T1000 (cell line): ENCODE measurements at places on chromosomes 16 and 17.

- DNase-seq = peak; percentile 72
Measured at GRCh38 chr17:64326420-64327054, 63.5 kb upstream of the TEX2 start.

DNA sequence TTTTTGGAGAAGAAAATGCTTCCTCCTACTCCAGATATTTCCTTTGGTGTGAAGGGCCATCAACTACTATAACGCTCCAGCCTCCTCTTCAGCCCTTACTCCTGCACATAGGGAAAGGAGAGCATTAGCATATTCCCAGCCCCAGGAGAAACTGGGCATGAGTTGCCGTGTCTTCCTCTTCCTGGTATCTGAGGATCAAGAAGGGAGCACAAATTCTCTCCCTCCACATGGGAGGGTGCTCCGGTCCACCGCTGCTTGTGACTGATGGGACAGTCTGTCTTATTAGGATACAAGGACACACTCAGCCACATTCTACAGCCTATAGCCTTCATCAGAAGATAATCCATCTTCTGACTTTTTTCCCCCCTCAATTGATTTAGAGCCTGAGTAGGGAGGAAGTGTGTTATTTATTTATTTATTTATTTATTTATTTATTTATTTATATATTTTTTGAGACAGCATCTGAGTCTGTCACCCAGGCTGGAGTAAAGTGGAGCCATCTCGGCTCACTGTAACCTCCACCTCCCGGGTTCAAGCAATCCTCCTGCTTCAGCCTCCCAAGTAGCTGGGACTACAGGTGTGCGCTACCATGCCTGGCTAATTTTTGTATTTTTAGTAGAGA lies 16.6 kb upstream of the CYB5B start:
- no peak for DNase-seq

GRCh38 chr16:86044881-86045590 lies 146.1 kb downstream of the IRF8 start:
- DNase-seq = no peak

GRCh38 chr17:81976332-81977210 lies 858 bp upstream of the ASPSCR1 start:
- no peak for DNase-seq

GRCh38 chr16:57235128-57236021 lies 9.7 kb upstream of the ARL2BP start:
- peak; percentile 52 for DNase-seq

DNA sequence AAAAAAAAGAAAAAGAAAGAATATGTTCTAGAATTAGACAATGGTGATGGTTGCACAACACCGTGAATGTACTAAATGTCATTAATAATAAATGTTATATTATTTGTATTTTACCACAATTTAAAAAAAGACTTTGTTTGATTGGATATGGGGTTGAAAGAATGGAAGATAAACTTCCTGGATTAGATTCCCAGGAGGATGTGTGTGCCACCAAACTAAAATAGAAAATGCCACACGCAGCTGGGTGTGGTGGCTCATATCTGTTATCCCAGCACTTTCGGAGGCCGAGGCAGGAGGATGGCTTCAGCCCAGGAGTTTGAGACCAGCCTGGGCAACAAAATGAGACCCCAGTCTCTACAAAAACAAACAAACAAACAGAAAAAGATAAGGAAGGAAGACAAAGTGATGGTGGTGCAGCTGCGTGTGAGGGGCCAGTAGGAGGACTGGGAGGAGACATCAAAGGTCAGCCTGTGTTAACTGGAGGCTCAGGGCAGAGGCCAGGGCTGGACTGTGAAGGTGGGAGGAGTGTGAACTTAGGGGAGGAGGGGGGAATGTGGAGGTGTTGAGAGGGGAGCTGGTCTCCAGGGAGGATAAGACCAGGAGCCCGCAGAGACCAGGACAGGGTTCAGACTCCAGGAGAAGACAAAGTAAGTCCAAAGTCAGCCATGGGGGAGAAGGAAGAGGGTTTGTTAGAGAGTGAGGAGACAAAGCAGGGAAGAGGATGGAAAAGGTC lies 4.1 kb downstream of the PECAM1 start:
- DNase-seq = no peak

DNA sequence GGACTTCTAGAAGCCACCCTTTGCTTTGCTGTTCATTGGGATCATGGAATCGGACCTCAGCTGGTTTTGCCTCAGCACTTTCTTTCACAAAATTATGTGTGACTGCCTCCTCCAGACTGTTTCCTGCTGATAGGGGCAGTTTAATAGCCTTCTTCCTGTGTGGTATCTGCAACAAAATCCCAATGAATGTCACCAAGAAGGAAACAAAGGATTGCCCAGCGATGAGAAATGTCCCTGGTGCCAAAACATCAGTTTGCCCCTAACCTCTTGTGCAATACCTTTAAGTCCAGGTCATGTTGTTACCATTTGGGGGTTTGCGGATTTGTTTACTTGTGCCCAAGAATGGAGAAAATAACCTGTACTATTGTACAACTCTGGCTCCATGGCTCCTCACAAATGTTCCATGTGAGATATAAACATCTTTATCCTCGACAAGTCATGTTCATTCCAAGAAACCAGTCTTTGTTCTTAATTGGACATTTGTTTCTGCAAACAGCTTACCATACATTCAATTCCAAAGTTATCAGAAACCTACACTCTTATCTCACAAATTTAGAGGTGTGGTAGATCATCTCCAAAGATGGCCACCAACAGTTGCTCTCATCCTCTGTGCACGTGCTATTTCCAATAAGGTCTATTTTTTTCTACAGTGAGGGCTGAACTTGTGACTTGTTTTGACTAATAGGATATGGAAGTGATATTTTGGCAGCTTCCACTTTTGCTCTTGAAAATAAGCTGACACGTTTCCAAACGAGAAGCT lies 14.8 kb downstream of the TAC4 start:
- DNase-seq = no peak

GRCh38 chr16:65038100-65038499 lies 83.8 kb downstream of the CDH11 start:
- DNase-seq = no peak

DNA sequence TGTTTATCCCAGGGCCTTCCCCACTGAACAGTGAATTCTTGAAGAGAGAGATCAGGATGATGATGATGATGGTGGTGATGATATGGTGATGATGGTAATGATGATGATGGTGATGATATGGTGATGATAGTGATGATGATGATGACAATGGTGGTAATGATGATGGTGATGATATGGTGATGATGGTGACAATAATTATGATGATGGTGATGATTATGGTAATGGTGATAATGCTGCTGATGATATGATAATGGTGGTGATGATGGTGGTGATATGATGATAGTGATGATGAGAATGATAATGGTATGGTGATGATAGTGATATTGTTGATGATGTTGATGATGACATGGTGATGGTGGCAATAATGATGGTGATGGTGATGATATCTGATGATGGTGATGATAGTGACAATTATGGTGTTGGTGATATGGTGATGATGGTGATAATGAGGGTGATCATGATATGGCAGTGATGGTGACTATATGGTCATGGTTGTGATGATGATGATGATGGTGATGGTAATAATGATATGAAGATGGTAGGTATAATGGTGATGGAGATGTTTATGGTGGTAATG lies 99.9 kb downstream of the HAPSTR1 start:
- DNase-seq = no peak

DNA sequence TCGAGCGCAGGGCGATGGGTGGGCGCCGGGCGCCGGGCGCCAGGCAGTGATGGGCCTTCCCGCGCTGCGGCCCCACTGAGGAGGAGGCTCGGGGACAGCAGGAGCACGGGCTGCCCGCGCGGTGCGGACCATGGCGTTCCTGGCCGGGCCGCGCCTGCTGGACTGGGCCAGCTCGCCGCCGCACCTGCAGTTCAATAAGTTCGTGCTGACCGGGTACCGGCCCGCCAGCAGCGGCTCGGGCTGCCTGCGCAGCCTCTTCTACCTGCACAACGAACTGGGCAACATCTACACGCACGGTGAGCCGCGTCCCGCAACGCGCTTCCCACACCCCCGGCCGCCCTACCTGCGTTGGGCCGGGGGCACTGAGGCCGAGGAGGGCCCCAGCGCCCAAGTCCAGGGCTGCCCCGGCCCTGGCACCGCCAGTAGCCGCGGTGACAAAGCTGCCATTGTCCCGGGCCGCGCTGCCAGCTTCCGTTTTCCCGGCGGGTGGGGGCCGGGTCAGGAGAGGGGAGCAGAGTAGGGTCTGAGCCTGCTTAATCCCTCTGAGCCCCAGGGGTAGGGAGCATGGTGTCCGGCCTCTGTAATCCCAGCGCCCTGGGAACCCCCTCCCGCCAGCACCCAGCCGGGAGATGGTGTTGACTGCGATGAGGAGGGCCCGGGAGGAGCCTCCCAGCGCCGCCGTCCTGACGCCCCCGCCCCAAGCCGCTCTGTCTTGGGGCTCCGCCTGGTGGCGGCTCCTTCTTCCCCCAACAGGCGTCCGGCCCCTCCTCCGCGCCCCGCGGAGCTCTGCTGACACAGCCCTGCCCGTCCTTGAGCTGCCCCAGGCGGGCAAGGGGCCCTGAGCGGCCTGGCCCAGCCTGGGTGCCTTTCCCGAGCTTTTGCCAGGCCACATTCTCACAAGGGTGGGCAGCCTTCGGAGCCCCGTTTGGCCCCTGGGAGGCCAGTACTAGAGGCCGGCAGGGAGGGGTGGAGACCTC lies 685 bp downstream of the PAQR4 start:
- DNase-seq = peak; percentile 78
